ENCODE measurements at places on chromosomes 3 and 15.

DNA sequence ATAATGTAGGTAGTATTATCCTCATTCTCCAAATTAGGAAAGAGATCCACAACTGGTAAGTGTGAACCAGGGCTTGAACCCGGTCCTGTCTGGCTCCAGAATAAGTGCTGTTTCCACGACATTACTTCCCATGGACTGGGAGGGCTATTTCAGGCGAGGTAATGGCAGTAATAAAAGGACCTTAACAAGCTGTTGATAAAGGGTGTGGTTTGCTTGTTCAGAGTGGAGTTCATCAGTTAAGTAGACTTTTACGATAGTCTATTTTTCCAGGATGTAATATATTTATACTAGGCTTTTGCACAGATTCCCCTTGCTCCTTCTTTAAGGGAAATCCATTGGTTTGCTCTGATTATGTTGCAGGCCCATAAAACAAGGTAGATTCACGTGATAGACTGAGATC is 88.4 kb upstream of the TNFAIP8L3 start:
- DNase-seq: no peak

- no peak for DNase-seq
Observed at GRCh38 chr3:36652104-36652503, 112.2 kb downstream of the DCLK3 start.

DNA sequence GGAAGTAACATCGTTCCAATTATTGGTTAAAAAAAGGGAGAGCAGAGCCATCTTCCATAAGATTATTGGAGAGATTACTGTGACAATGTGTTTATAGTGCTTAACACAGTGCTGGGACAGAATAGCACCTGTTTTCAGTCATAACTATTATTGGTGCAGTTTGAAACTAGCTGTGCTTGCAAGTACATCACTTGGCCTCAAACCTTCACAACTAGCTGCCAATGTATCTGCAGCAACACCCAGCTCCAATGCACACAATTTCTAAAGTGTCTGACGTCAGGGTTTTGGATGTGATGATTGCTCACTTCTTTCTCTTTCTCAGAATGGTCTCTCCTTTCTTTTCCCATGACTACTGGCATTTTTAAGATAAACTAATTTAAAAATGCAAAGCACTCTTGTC is 246.2 kb downstream of the SV2B start:
- DNase-seq: no peak

DNA sequence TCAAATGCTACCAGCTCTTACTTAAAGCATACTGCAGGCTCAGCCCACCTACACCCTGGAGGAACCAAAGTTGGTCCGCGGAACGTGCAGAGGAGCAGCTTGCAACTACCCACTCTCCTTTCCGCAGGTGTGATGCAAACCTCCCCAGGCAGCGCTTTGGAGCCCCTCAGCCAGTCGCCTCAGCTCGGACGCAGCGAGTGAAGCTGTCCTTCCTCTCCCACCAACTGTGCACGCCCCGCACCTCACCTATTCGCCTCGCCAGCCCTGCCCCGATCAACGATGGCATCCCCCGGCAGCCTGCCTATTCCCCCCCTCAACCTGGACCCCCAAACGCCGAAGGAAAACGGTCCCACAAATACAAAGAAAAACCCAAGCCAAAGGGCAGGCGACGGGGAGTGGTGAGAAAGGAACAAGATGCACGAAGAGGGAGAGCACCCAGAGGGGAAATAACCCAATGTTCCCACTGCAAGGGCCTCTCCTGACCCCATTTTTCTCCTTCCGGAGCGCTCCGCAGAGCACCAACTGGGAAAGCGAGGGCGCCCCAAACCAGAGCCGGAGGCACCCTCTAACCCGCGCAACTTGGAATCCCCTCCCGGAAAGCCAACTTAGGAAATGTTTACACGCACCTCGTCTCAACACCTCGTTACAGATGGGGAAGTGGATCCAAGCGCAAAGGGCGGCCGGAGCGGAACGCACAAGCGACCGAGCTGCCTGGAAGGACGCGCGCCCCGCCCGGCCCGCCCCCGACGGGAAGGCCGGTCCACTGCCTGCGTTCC is 665 bp downstream of the GLB1 start:
- peak; percentile 60 for DNase-seq

DNA sequence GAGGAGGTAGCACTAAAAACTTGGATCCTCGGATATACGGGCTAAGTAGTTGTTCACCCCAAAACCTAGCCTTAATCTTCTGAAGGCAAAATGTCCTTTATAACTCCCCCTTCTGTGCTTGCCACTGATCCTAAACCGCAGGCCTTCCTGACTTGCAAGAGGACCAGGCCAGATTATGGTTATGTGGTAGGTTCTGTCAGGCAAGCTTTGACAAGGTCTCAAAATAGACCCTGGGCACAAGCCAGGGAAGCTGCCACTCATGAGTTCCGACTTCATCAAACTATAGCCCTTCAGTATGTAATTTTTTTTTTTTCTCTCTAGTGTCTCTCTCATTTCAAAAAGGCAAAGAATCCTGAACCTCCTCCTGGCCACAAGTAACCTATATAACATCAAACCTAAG is 3.2 kb downstream of the LRRFIP2 start:
- no peak for DNase-seq

DNA sequence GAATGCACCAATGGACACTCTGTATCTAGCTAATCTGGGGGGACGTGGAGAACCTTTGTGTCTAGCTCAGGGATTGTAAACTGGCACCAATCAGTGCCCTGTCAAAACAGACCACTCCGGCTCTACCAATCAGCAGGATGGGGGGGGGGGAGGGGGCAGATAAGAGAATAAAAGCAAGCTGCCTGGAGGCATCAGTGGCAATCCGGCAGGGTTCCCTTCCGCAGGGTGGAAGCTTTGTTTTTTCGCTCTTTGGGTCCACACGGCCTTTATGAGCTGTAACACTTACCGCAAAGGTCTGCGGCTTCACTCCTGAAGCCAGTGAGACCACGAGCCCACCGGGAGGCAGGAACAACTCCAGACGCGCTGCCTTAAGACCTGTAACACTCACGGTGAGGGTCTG is 827.1 kb downstream of the PLOD2 start:
- no peak for DNase-seq

DNA sequence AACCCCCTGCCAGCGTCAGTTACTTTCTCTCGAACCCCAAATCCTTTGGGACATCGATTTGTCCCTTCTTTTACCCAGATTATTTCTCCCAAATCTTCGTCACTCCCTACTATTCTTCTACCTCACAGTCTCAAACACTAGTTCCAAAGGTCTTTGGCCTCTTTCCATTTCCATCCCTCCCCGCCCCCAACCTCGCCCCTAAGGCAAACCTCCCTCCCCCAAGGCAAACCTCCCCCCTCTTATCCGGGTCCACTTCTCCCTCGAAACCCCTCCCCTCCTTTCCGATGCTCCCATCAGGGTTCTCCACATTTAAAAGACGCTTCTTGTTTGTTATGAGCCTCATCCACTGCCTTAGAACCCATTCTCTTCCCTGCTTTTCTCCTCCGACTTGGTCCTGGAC is 583 bp downstream of the EAF1 start:
- peak; percentile 45 for DNase-seq

GRCh38 chr15:93974804-93975481 is 256.4 kb upstream of the MCTP2 start:
- DNase-seq: peak; percentile 85

- DNase-seq: no peak
Observed at GRCh38 chr15:34314491-34315490, 22.8 kb downstream of the SLC12A6 start.

GRCh38 chr3:24972491-24972890 is 455.6 kb upstream of the RARB start:
- no peak for DNase-seq

- DNase-seq: no peak
Observed at GRCh38 chr3:120597445-120598049, 1.4 kb downstream of the NDUFB4 start.

DNA sequence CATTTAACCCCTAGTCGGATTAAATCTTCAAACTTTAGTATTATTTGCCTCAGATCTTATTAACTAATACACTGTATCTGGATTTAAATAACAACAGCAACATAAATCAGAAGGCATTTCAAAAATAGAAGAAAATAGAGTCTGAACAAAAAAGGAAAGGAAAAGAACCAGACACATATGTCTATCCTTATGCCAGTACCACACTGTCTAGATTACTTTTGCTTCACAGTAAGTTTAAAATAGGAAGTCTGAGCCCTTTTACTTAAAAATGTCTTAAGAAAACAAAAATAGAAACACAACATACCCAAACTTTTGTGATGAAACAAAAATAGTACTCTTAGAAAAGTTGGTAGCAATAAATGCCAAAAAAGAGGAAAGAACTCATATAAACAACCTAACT is 1615.8 kb downstream of the SI start:
- no peak for DNase-seq

GRCh38 chr15:72420576-72420975 is 22.5 kb downstream of the TMEM202 start:
- no peak for DNase-seq

GRCh38 chr3:94064243-94064860 is 1.5 kb downstream of the NSUN3 start:
- no peak for DNase-seq

DNA sequence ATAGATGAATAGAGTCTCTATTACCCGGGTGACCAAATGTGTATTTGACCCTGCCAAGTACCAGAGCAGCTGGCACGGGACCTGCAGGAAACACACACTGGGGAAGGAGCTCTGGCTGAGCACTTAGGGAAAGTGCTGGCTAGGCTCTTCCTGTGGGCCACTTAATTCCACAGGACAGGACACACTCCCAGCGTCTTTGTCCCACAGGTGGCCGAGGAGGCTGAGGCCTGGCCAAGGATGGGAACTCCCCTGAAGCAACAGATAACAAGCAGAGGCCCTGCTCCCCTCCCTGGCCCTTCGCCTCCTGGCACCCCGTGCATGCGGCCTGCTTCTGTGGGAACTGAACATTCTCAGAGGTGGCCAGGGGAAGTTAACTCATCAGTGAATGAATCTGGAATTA is 180.8 kb downstream of the ATP10A start:
- no peak for DNase-seq

GRCh38 chr3:64650715-64651114 is 37.1 kb downstream of the ADAMTS9 start:
- DNase-seq: no peak

GRCh38 chr3:126109880-126110235 is 25.9 kb upstream of the SLC41A3 start:
- DNase-seq: no peak

DNA sequence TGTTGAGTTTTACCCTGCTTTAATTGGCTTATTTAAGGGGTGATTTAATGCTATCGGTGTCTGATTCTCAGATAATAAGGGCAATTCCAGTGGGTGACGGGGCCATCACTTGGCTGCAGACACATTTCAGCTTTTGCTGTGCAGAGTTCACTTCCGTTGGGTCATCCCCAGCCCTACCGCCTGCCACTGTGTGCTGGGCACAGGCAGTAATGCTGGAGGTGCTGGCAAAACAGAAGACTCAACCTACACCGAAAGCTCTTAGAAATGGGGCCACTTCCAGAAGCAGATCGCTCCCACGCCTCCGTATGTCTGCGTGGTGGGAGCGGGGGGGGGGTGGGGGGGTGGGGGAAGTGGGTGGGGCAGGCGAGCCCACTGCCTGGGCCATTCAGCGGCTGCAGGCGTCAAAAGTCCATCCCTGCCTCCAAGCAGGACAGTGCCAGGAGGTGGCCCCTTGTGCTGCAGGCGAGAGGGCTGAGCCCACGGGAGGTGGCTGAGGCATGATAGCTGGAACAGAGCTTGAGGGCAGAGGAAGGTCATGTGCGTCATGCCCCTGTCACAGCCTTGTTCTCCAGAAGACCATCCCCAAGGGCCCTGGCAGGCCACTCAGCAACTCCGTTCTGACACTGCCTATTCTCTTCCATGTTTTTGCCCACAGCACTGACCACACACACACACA is 128.3 kb downstream of the ATP10A start:
- DNase-seq: no peak

GRCh38 chr3:143581972-143582722 is 266.1 kb downstream of the SLC9A9 start:
- no peak for DNase-seq

DNA sequence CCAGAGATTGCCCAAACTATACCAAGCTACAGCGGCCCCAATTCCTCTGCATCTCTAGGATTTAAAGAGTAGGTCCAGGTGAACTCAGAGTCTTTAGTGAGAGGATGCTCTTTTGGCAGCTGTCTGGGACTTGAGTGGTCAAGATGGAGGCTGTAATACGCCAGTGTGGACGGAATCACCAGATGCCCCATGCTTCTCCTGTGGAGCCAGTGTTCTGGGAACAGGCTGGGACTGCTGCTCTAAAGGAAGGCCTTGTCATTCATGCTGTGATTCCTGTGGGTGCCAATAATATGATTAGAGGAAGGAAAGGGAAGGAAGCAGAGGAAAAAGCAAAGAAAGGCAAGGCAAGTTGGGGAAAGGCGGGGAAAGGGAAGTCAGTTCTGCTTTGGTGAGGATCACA is 17.4 kb upstream of the NOX5 start:
- DNase-seq: no peak

DNA sequence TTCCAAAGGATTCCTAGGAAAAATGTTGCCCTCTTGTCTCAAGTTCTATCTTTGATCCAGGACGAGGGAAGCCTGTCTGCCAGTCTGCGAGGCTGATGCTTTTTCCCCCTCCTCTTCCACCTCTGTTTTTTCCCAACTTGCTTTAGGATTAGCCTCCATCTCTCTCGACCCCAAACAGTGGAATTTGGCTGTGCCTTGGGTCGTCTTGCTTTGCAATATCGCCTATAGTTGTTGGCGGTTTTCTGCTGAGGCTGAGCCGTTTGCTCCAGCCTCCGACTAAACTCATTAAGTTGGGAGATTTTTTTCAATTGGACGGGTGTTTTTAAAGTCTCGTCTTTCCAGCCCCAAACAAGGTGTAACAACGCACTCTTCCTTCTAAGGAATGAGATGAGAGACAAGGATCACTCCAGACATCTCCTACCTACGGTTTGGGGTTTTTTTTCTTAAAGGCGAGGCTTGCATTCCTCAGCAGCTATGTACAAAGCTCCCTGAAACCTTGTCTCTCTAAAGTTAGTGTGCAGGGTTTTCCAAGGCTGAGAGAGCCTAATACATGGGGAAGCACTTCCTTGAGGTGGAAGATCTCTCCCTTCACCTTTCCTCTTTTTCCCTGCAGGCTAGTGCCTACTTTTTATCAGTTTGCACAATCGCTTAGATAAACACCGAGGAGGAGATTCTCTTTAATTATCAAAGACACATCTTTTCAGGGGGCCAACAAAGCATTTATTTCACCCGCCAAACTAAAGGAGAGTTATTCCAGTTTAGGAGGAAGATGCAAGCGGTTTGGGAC is 4.8 kb upstream of the NR2F2 start:
- peak; percentile 46 for DNase-seq

DNA sequence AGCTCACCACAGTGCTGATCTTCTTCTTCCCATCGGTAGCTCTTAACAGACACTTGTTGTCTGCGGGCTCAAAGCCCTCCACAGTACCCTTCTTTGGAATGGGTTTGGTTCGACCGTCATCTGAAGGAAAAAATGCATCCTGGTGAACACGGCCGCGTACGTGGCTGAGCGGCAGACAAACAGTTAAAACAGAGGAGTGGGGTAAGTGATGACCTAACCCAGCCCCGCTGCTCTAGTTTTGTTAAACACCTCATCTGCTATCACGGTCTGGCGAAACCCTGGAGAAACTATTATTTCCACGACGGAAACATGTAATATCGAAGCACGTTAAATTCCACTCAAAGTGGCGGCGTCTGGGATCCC is 725 bp downstream of the SRP14 start:
- DNase-seq: peak; percentile 48

- no peak for DNase-seq
Observed at GRCh38 chr15:78822514-78822913, 11.2 kb upstream of the ADAMTS7 start.

GRCh38 chr15:58492661-58493397 is 61.0 kb downstream of the LIPC start:
- no peak for DNase-seq
